ENCODE measurements at places on chromosomes 6 and 20. TPM values are rescaled to one million over a fixed set of nuclear protein-coding genes. Genes with fewer than 3 reads are reported as not detected.

Gene NMBR
- polyA plus RNA-seq = 1.1 TPM

Gene C6orf141
- polyA plus RNA-seq = not detected

Gene RCAN2
- polyA plus RNA-seq = 111 TPM

Gene C2
- polyA plus RNA-seq = not detected

Gene ULBP3
- polyA plus RNA-seq = not detected

Gene DTNBP1
- 49.6 TPM for polyA plus RNA-seq

Gene SPDEF
- polyA plus RNA-seq = not detected

Gene CTAGE9
- polyA plus RNA-seq = not detected

Gene NR2E1
- not detected for polyA plus RNA-seq

Gene BTN1A1
- polyA plus RNA-seq = not detected

Gene HAO1
- not detected for polyA plus RNA-seq

Gene RNF182
- polyA plus RNA-seq = 9.5 TPM

Gene WFDC2
- polyA plus RNA-seq = 4.3 TPM

Gene PDCD2
- polyA plus RNA-seq = 38.8 TPM

Gene MARCKS
- 129 TPM for polyA plus RNA-seq

Measured in Purkinje cell (primary cell).